Urinary bladder (tissue), 4 donors: ENCODE measurements at places on chromosomes 2 and 18. TPM values are rescaled to one million over a fixed set of nuclear protein-coding genes. Genes with fewer than 3 reads are reported as not detected.

Gene LOXHD1
- polyA plus RNA-seq = 0.11 TPM

Gene NRP2
- 74.4 TPM for polyA plus RNA-seq

Gene SLC23A3
- 0.79 TPM for polyA plus RNA-seq

Gene CNTNAP5
- polyA plus RNA-seq = 0.01 TPM

Gene ADAM23
- 2.4 TPM for polyA plus RNA-seq
